NCI-H2081 (cell line): ENCODE measurements at places on chromosomes 5 and 9.

GRCh38 chr9:135343136-135343535 lies 136.4 kb upstream of the PPP1R26 start:
- no peak for DNase-seq

DNA sequence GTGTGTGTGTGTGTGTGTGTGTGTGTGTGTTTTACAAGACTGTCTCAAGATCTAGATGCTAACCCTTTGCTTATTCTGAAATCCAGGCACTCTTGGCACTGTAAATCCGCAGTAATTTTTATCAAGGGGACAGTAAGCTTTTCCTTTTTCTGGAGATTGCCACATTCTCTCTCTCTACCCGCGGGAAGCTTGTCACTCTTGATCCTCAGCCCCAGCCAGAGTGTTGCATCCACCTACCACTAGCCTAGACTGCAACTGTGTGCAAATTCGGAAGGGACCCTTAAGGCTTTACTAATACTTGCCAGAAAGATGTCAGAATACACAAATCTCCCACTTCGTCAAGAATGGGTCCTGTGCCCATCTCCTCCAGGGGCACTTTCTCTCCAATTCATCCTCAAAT lies 54.9 kb upstream of the EPB41L4A start:
- no peak for DNase-seq

DNA sequence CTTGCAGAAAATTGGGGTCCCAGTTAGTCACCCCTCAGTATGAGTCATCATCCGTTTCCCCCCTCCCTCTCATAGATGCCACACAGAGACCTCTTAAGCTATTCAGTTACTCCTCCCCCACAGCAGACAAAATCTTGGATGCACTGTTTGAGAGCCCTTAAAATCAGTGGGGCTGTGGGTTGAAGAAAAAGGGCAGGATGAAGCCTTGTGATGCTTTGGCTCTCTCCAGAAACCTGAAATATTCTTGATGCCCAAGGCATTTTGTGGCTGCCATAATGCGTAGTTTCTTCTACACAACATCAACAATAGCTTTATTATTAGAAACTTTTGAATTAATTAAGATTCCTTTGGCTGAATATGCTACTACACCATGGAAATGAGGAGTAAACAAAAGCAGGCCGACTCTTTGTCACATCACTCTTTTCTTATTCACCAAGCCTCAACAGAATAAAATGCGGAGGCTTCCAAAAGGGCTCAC lies 133.8 kb downstream of the MRPS30 start:
- no peak for DNase-seq

DNA sequence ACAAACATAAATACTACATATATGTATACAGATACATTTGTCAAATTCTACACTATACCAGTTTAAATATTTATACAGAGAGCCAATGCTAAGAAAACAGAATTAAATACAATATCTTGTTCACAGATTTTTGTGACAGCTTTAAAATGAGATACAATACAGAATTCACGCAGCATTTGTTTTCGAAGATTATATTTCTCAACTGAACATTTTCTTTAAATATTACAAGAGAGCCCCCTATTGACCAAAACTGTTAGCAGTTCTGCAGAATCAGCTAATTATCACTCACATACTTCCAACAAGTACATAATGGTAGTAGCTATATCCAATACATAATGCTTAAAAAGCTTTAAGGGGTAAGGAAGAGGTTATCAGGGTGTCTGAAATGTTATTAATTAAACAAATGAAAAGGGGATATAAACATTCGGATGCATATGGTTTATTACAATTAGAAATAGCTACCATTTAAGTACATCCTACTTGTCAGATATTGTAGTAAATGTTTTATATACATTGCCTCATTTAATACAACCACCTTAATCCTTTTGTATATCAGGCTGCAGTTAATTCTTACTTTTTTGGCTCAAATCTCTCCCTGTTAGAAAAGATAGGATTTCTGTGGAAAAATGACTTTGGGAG lies 31.7 kb downstream of the ZDHHC21 start:
- peak; percentile 79 for DNase-seq

DNA sequence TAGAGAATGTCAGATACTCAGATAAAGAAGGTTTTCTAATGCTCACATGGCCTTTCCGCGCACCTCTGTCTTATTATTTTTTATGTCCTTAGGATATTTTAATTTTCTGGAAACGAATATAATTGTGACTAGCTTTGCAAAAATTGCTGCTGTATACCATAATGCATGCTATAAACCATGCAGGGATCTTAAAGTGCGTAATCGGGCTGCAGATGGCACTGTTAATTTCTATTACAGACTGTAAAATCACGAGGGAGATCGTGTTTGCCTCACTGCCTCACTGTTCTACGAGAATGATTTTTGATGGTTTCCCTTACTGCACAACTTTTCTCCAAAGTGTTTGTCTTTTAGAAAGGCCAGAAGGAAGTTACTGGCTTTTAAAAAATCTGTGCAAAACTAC lies 356.1 kb downstream of the TUSC1 start:
- no peak for DNase-seq

DNA sequence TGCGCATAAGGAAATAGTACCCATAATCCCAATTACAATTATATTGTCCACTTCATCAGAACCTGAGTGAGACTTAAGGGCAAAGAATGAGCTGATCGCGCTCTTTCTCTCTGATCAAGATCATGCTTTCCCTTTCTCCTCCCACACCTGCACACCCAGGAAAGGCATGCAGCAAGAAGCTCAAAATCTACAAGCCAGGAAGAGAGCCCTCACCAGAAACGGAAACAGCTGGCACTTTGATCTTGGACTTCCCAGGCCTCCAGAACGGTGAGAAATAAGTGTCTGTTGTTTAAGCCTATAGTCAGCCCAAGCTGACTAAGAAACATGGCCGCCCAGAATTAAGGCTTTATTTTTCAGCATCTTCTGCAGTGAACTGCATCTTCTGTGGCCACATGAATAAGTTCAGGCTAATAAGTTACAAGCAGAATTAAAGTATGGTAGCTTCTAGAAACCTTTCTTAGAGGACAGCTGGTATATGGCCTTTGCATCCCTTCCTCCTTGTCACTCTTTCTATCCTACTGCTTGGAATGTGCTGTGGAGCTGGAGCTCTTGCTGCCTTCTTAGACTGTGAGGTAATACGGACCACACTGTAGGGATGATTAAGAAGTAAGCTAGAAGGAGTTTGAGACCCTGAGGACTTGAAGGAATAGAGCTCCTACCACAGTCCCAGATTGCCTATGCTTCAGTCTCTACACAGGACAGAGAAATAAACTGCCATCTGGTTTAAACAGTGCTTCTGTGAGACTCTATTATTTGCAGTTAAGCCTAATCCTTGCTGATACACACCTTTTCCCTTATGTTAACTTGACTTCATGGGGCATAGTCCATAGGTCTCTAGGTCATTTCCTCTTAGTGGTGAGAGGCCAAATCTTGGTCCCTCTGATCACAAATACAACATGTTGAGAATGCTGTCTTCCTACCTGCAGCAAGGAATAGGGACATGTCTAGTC lies 17.2 kb downstream of the OR2S2 start:
- no peak for DNase-seq

- DNase-seq, result no peak
These were observed 399.6 kb upstream of the IRX1 start for GRCh38 chr5:3195994-3196393.

DNA sequence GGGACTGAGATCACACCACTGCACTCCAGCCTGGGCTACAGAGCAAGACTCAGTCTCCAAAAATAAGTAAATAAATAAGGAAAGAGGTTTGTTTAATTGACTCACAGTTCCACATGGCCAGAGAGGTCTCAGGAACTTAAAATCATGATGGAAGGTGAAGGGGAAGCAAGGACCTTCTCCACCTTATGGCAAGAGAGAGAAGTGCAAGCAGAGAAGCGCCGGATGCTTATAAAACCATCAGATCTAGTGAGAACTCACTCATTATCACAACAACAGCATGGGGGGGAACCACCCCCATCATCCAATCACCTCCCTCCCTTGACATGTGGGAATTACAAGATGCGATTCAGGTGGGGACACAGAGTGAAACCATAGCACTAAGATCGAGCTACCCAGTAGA lies 22.8 kb upstream of the RGMB start:
- no peak for DNase-seq

DNA sequence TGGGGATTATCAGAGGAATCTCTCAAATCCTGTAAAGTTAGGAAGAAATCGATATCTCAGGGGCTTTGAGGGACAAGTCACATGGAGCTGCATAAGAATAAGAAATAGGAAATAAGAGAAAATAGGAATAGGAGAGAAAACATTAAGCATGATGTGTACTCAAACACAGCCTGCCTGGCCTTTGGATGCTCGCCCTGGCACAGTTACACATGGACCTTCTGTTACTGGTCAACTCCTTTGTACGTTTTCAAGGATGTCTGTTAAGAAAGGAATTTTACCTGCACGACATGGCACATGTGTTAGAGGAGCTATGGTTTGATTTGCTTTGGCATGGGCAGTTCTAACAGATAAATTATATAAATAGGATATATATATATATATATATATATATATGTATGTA lies 321.2 kb downstream of the CDH12 start:
- no peak for DNase-seq

GRCh38 chr5:143931986-143932385 lies 120.0 kb downstream of the HMHB1 start:
- no peak for DNase-seq

- no peak for DNase-seq
These were observed 241.4 kb upstream of the RPS23 start for GRCh38 chr5:82519558-82519957.

- DNase-seq, result no peak
These were observed 69.9 kb downstream of the INSYN2B start for GRCh38 chr5:169910393-169910792.

GRCh38 chr5:5363045-5363444 lies 59.4 kb upstream of the ICE1 start:
- DNase-seq, result no peak

- DNase-seq, result no peak
These were observed 69.2 kb upstream of the PLPP1 start for GRCh38 chr5:55603922-55604321.

GRCh38 chr9:70229026-70229425 lies 29.8 kb upstream of the SMC5 start:
- peak; percentile 10 for DNase-seq

GRCh38 chr9:68747043-68747533 lies 42.0 kb downstream of the PIP5K1B start:
- no peak for DNase-seq

GRCh38 chr9:109068764-109069163 lies 51.0 kb downstream of the TMEM245 start:
- no peak for DNase-seq

GRCh38 chr5:178630475-178630930 lies 3.7 kb upstream of the CLK4 start:
- DNase-seq, result no peak

DNA sequence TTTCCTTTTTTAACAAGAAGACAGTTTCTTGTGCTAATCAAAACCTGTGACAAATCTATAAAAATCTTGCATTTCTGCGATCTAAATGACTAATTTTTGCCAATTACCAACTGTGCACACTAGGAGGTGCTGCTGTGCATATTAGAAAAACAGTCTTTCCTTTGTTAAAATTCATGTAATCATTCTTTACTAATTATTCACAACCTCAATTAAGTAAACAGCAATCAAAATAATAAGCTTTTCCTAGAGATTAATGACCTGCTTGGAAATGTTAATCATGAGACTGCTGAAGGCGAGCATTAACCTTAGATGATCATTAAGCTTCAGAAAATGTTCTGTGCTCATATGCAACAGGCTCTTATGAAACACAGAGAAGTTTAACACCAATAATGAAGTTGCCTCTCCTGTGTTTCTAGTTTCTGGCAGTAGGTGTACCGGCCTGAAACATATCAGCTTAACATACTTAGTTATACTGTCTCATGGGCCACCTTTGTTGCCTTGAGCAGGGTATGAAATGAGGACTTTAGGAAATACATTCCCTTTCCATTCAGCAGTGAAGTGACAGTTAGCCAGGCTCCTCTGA lies 17.7 kb downstream of the RFESD start:
- DNase-seq, result no peak

DNA sequence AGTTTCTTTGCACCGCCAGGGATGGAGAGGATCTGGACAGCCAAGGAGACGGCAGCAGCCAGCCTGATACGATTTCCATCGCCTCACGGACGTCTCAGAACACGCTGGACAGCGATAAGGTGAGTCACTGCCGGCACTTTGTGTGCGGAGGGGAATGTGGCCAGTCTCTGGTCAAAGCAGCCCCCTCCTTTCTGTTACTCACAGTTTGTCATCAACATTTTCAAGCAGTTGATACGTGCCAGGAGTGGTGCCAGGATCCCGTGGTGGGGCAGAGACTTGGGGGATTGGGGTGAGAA lies 175.1 kb upstream of the OTULINL start:
- DNase-seq, result no peak

- no peak for DNase-seq
These were observed 333.9 kb upstream of the IZUMO3 start for GRCh38 chr9:24879591-24879990.

DNA sequence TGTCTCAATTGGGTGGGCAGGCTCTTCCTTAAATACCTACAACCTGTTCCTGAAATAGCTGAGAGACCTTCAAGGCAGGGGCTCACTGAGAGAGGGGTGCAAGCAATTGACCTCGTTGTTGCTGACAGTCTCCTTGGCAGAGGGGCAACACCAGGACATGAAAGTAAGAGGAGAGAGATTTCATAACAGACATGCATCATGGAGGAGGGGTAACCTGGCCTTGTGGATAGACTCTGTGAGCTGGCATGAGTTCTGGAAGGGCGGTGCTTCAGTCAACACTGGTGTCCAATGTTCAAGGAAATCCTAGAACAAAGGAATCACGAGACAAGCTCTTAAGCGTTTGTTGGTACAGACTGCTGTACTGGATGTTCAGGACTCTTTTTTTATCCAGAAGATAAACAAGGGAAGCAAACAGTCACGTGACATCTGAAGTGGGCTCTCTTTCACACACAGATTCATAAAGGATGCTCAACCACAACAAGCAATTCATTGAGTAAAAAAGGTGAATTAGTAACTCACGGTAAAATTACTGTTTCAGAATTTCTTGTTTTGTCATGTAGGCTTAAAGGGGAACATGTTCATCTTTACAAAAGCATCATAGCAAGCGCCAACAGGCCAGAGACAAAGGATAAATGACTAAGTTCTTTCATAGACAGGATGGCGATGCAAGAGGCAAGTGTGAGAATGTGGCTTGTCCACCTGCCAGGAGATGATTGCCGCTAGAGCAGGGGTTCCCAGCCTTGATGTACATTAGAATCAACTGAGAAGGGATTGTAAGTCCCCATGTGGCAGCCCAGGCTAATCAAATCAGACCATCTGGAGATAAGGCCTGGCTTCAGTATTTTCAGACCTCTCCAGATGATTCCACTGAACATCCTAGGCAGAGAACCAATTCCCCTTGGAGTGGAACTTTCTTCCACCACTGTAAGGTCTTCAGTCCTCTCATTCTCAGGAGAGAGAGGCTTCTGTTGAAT lies 20.7 kb downstream of the ANKRA2 start:
- peak; percentile 39 for DNase-seq

DNA sequence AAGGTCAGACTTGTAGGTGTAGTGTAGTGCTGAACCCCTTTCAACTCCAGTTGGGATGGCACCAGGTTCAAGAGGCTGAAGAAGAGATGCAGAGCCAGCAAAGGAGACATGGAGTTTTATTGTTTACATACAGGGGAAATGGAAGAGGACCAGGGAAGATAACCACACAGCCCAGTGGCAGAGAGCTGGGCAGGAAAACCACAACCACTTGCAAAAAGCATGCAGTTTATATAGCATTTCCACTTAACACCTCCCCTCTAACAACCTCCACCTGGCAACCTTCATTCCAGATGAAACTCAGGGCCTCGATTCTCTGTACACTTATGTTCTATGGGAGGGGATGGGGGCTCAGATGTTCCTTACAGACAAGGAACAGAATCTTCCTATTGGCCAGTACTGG lies 56.9 kb downstream of the SNX24 start:
- DNase-seq, result no peak

- no peak for DNase-seq
These were observed 113.4 kb upstream of the CCNH start for GRCh38 chr5:87526131-87526530.
